ENCODE measurements at places on chromosomes 3 and 15.

- DNase-seq, result no peak
Observed at GRCh38 chr3:140351466-140351865, 326.4 kb upstream of the TRIM42 start.

DNA sequence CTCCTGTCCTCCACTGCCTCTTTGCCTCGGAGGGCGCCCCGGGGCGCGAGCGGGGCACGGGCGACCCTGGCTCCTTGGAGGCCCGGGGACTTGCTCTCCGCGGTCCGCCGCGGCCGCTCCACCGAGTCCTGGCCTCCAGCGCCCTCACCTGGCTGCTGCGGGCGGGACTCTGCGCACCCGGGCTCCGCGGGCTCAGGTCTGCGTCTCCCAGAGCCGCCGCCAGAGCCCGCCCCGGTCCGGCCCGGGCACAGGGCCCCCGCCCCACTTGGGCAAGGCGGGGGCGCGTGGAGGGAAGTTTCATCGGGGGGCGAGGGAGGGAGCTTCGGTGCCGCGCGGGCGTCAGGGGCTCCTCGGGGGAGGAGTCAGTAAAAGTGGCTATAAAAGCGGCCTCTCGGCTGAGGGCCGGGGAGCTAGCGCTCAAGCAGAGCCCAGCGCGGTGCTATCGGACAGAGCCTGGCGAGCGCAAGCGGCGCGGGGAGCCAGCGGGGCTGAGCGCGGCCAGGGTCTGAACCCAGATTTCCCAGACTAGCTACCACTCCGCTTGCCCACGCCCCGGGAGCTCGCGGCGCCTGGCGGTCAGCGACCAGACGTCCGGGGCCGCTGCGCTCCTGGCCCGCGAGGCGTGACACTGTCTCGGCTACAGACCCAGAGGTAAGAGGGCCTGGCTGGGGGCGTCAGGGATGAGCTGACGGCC, at the start of gene CEMIP:
CEMIP (plus strand) TSS at position 407 of the 694 bp plus-strand sequence. CDS start 94,510 bp downstream, outside the sequence.
- no peak for DNase-seq

DNA sequence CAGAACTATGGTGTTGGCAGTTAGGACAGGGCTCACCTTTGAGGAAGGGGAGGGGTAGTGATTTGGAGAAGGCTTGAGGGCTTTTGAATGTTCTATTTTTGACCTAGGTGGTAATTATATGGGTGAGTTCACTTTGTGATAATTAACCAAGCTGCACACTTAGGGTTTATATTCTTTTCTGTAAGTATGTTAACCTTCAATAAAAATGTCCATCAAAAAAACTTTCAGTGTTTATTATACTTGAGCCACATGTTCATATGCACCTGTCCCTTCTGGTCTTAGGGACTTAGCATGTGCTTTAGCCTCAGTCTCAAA, 28.4 kb downstream of the PDE8A start:
- no peak for DNase-seq

GRCh38 chr3:23806534-23807423, 1.0 kb downstream of the UBE2E1 start:
- no peak for DNase-seq

GRCh38 chr3:169660709-169661360, 2.7 kb downstream of the MECOM start:
- no peak for DNase-seq

DNA sequence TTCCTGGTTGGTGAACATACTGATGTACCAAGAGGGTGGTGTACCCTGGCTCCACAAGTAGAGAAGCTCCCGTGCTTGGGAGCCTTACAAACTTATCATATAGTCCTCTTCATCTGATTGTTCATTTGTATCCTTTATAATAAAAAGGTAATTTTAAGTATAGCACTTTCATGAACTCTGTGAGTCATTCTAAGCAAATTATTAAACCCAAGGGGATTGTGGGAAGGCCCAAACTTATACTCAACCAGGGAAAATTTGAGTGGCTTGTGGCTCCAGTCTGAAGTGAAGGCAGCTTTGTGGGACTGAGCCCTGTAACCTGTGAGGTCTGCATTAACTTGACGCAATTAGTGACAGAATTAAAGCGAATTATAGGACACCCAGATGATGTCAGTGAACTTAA, 29.0 kb downstream of the TTBK2 start:
- no peak for DNase-seq

DNA sequence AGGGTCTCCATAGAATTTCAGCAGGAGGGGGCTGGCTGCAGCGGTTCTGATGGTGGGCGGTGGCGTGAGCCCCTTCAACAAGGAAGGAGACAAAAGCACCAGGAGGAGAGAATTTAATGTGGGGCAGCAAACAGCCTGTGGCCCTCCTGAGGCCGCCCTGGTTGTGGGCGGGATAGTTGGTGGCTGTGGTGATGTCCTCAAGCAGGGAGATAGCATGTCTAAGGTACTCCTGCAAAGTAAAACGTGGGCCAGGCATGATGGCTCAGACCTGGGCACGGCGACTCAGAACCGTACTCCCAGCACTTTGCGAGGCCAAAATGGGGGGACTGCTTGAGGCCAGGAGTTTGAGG, 94.0 kb downstream of the LRRK1 start:
- DNase-seq, result no peak

DNA sequence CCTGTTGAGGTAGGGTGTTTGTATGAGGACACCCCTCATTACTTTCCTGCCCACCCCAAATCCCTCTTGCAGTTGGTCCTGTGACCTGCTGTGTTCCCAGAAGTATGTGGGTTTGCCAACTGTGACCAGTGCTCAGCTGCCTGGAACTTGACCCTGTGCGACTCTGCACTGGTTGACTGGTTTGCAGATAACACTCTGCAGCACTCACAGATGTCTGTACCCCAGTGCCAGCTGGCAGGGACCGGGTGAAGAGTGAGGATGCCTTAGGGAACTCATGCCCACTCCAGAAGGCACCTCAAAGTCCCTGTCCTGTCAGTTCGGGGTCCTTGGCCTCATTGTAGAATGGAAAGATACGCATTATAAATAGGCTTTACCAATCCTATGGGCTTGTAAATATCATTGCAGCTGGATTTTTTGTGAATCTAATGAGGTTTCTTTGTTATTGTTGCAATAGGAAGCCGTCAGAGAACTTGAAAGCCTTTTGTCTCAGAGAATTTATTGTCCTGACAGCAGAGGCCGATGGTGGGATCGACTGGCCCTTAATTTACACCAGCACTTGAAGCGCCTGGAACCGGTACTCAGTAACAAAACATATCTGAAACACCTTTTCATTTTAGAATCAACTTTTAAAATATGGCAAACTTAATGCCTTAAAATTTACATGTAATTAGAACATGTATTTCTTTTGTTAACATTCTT, 18.2 kb downstream of the FAN1 start:
- no peak for DNase-seq

DNA sequence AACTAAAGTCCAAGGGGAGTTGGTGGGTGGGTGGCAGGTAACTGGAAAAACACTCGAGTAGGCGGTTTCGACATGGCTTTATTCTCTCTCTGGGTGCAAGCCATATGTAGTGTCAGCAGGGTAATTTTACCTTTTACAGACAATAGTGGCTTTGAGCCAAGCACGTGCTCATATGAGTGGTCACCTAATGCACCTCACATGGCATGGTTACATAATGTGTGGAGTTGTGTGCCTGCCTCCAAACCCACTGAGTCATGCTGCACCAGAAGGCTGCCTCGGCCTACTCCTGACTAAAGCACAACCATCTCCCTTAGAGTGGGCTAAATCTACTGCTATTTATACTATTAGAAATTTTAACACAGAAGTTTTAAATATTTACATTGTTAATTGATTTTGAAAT, 16.5 kb downstream of the CCRL2 start:
- DNase-seq, result no peak

DNA sequence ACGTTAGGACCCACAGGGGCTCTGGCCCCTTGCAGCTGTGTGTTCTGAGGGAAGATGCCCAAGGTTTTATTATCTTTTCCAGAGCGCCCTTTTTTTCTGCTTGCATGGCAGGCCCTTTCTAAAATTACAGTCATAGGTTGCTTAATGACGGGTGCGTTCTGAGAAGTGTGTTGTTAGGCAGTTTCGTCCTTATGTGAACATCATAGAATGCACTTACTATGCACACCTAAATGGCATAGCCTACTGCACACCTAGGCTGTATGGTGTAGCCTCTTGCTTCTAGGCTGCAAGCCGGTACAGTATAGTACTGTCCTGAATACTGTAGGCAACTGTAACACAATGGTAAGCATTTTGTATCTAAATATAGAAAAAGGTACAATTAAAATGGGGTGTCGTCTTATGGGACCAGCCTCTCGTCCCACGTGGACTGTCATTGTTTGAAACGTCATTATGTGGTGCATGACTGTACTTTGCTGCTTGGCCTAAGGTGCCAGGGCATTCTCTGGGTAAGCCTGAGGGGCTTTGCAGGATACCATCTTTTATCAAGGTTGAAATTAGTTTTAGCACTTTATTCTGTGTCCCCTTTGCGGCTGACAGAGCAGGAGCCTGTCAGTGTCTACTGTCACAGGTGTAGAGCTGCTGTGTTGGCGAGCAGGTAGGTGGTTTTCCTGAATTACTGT, 10.9 kb downstream of the KLF13 start:
- DNase-seq, result no peak

DNA sequence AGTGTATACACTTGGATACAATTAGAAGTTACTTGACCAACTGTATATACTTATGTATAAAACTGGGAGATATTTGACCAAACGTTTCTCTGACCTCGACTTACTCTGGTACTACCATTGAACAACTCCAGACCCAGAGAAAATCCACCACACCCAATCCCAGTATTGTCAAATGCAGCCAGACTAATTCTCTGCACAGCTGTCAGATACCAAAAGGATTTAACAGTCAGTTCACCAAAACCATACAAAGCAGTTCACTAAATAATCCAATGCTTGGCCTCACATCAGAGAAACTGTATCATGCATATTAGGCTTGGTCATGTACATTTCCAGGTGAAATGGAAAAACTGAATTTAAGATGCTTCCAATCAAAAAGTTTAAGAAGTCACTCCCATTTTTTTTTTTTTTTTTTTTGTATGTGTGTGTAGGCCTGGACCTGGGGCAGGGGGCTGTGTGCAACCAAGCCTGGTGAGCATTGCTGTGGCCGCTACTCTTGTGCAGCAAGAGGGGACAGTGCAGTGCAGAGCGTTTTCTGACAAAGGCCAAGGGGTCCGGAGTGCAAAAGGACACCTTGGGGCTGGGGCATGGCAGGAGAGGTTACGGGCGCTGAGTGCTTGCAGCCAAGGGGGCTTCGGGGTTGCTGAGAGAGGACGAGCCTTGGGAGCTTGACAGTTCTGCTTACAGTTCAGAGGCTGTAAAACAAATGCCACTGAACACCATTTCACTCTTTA, 1.4 kb downstream of the TOMM70 start:
- no peak for DNase-seq

DNA sequence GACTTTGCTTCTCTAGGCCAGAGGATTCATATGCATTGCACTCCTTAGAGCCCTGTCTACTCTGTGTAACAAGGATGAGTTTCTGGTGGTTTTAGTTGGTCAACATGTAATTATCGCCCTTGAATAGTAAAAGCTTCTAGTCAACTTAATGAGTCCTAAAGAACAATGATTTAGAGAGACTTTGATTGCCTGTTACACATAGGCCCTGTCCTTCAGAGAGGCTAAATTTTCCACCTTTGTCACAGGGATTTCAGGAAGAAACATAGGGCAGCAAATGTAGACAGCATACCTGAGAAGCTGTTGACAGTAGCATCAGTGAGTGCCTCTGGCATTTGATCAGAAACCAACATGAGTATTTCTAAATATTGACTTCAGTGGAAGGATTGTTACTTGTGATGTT, 7.1 kb downstream of the BTLA start:
- no peak for DNase-seq

DNA sequence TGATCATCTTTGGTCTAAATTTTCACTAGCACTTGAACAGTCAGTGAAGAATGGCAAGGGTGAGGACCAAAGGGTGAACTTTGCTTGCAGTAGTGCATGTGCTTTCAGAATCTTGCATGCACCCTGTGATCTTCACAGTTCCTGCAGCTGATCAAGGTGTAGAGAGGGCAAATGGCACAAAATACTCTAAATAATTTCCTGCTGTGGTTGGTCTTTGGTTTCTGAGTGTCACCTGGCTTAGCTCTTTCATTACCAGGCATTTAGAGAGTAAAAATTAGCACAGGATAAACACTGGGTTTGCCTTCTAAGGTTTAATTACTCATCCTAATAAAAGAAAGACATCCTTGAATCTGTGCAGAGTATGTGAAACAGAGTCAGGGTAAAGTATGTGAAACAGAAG, 11.4 kb downstream of the TIPARP start:
- no peak for DNase-seq

- no peak for DNase-seq
Observed at GRCh38 chr15:67508407-67508806, 12.5 kb upstream of the C15orf61 start.

GRCh38 chr3:11739706-11740105, 96.0 kb upstream of the VGLL4 start:
- DNase-seq, result no peak

DNA sequence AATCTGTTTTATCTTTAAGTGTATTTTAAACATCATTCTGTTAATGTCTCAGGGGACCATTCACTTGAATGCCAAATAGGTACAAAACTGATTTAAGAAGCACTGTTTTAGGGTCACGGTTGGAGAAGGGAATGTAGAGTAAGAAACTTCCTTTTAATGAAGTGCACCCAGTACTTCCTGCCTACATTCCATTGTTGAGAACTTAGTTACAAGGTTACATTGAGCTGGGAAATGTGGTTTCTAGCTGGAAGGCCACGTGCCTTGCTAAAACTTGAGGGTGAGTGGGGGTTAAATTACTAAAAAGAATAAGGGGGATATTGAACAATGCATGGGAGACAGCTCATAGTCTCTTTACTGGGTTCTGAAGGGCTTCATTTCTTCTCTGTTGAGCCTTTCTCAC, 78.3 kb upstream of the TBC1D5 start:
- DNase-seq, result no peak

GRCh38 chr3:191026746-191027145, 164.3 kb upstream of the GMNC start:
- DNase-seq, result no peak

- no peak for DNase-seq
Observed at GRCh38 chr3:76826861-76827260, 213.0 kb upstream of the ROBO2 start.

GRCh38 chr15:37034392-37034791, 66.0 kb downstream of the MEIS2 start:
- DNase-seq, result no peak

- DNase-seq, result no peak
Observed at GRCh38 chr3:140530603-140531002, 147.3 kb upstream of the TRIM42 start.

DNA sequence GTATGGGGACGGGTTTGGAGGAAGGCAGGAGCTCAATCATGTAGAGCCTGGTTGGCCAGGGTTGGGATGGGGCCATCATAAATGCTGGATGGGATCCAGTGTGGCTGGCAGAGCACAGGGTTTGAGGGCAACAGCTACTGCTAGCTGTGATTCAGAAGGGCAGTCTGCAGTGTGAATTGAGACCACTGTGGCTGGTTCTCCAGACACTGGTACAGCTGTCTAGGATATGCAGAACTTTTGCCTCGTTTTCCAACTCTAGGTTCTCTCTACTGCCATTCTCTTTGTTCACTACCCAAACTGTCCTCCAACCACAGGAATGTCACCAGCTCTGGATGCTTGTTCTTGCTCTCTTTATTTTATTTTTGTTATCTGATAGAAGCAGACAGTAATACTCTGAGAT, 543.6 kb downstream of the AGBL1 start:
- DNase-seq, result no peak
